ENCODE measurements at places on chromosomes 4 and X.

DNA sequence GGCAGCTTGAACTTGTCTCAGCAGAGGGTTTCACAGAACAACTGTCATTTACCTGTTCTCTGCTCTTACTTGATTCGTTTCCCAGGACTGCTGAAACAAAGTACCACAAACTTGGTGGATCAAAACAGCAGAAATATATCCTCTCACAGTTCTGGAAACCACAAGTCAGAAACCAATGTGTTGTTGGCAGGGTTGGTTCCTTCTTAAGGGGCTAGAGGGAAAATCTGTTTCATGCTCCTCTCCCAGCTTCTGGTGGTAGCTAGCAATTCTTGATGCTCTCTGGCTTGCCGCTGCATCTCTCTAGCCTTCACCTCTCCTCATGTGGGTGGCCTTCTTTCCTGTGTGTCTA lies 4.7 kb downstream of the TLR8 start:
- DNase-seq = no peak

GRCh38 chr4:2265113-2266110 lies 3.5 kb upstream of the MXD4 start:
- no peak for DNase-seq

DNA sequence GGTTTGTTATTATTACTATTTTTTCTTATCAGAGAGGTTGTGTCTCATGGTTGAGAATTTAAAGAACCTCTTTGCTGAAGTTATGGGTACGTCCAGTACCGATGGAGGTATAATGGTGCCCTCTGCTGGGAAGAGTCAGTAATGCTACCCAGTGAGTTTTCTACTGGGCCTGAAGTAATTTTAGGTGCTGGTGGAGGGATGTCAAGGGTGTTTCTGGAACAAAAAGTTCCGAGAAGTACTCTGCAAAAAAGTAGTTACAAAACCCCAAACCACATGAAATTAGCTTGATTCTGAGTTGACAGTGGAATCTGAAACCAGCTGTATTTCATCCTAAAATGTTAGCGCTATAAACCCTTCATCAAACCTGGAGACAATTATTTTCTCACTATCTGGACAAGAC lies 102.5 kb upstream of the MID1 start:
- peak; percentile 56 for DNase-seq

GRCh38 chr4:139815778-139816601 lies 150.4 kb downstream of the MGST2 start:
- DNase-seq = peak; percentile 78

GRCh38 chrX:96770315-96770714 lies 85.7 kb downstream of the DIAPH2 start:
- DNase-seq = peak; percentile 43

- peak; percentile 18 for DNase-seq
Observed at GRCh38 chrX:93538575-93538974, 134.8 kb downstream of the NAP1L3 start.
